Non-pigmented ciliary epithelial cell (primary cell): ENCODE measurements at places on chromosomes 12 and 14.

- DNase-seq = no peak
Observed at GRCh38 chr12:76942267-76942666, 63.4 kb upstream of the CSRP2 start.

DNA sequence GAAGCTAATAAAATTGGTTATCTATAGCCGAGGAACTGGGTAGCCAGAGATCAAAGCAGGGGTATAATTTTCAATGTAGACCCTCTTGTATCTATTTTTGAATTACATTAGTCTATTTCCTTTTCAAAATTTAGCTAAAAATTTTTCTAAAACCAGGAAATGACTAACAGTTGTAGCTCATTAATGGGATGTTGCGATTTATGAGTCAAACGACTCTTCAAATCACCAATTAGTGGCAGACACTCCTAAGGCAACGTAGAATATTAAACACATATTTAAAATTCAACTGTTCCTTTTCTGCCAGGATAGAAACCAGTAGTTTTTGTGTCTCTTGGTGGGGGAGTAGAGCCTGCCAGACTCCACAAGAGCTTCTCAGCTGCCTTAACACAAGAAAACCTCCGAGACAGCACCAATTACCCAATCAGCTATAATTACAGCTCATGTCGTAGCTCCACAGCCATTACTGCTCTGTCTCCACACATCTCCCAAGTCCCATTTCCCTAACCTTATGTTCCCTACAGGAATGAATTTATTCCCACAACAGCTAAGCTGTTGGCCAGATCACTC, 26.9 kb downstream of the GCN1 start:
- DNase-seq = no peak

DNA sequence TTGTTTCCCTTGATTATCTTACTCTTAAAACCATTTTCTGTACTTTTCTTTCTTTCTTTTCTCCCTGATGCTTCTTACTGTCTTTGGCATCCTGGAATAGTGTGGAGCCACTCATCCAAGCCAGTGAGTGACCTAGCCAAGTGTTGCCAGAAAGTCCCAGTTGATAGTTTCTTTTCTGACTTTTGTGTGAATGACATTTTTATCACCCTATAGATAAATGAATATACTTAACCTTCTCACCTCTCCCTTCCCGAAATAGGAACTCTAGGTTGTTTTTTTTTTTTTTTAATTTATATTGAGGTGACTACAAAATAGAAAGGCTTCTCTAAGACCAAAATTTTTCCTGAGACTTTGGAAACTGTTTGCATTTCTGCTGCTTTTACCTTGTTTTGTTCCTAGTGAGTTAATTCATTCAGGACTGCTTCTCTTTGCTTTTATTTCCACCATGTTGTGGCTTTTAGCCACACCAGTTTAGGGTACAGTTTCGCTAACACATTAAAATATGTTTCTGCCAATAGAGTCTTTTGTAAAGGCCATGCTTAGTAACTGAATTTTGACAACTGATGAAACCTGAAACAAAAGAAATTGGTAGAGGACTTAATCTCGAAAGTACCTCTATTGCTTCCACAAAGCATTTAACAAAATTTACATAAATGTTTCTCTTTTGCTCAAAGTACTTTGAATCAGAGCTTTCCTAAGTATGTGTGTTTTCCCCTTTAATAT, 194.6 kb downstream of the ERC1 start:
- no peak for DNase-seq

- DNase-seq = no peak
Observed at GRCh38 chr14:76086636-76087035, 65.1 kb upstream of the GPATCH2L start.

- DNase-seq = no peak
Observed at GRCh38 chr12:2845280-2845679, 10.4 kb upstream of the NRIP2 start.

GRCh38 chr12:2460051-2460670, 334.6 kb upstream of the FKBP4 start:
- no peak for DNase-seq

- DNase-seq = no peak
Observed at GRCh38 chr12:123734268-123734667, 22.1 kb downstream of the ATP6V0A2 start.

DNA sequence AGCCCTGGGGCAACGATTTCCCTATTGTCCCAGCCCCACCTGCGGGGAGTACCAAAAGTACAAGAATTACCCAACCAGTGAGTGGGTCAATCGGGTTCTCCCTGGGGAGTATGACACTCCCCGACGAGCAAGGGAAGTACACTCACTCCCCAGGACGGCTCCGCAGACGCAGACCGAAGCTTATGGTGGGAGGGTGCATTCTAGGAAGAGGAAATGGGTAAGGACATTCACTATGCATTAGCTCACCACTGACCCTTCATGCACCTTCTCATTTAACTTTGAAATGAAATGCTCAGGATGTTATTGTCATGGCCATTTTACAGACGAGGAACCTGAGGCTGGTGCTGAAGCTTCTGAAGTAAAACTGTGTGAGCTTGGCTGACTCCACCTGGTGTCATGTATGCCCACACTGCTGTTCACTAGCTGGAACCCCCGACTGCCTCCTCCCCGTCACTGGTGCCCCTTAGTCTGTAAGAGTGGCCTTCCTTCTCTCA, 45.8 kb upstream of the TMED10 start:
- DNase-seq = peak; percentile 96

DNA sequence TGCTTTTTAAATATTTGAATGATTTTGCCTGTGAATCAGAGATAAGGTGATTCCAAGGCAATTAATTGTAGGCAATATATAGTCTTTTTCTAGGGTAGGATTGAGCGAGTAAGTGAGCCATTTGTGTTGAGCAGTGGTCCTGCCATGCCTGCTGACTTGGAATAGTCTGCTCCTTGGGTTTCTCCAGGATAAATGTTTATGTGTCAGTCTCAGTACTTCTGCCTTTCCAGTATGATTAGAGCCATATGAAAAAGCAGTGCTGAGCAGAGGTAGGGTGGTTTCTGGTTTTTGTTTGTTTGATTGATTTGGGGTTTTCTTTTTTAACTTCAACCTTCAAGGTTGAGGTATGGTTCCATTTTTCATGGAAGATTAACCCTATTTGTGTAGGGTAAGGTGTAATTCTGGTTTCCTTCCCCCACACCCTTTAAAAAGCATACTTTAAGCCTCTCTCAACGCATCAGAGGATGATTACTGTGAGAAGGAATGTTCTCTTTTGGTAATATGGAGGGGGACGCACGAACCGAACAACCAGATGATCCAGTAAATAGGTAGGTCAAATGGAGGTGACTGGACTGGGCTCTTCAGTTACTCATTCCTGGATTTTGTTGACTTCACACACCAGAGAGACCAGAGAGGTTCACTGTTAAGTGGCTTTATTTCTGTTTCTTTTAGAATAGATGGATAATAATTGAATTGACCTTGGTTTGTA, 22.7 kb downstream of the FRMD6 start:
- peak; percentile 87 for DNase-seq

GRCh38 chr12:94660436-94660835, 10.1 kb upstream of the TMCC3 start:
- no peak for DNase-seq

GRCh38 chr12:114562654-114563053, 121.3 kb downstream of the TBX3 start:
- no peak for DNase-seq

DNA sequence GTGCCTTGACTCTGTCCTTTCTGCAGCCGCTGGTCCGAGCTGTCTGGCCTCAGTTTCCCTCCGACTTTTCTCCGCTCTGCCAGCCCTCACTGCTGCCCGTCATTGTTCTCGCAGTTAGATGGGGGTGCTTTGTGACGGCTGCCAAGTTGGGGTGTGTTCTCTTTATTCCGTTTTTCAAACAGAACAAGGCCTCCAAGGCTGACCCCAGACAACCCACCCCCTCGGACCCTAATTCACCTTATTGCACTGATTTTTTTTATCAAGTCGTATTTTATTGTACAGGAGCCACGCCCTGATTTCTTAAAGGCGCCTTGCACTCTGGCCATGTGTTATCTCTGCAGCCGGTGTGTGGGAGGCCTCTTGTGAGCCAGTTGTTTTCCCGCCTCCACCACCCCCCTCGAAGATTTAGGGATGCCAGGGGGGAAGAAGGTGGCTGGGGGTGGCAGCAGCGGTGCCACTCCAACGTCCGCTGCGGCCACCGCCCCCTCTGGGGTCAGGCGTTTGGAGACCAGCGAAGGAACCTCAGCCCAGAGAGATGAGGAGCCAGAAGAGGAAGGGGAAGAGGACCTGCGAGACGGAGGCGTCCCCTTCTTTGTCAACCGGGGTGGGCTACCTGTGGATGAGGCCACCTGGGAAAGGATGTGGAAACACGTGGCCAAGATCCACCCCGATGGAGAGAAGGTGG, 1.3 kb downstream of the VASH1 start:
- no peak for DNase-seq

DNA sequence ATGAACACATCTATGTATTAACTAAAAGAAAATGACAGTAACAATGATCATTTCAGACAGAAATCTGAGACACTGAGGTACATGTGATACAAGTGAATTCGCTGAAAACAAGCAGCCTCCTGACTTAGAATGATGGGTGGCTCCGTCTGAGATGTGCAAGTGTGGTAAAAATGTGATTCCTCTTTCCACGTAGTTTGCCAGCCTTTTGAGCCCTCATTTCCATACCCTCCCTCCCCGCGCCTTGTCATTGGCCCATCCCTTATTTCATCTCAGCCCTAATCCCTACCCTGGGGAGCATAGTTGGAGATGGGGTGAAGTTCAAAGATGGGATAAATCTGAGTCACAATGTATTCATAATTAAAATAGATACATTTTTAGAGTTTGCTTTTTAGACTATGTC, 107.8 kb downstream of the BMP4 start:
- no peak for DNase-seq

GRCh38 chr14:105168979-105169507, 467 bp upstream of the JAG2 start:
- no peak for DNase-seq

DNA sequence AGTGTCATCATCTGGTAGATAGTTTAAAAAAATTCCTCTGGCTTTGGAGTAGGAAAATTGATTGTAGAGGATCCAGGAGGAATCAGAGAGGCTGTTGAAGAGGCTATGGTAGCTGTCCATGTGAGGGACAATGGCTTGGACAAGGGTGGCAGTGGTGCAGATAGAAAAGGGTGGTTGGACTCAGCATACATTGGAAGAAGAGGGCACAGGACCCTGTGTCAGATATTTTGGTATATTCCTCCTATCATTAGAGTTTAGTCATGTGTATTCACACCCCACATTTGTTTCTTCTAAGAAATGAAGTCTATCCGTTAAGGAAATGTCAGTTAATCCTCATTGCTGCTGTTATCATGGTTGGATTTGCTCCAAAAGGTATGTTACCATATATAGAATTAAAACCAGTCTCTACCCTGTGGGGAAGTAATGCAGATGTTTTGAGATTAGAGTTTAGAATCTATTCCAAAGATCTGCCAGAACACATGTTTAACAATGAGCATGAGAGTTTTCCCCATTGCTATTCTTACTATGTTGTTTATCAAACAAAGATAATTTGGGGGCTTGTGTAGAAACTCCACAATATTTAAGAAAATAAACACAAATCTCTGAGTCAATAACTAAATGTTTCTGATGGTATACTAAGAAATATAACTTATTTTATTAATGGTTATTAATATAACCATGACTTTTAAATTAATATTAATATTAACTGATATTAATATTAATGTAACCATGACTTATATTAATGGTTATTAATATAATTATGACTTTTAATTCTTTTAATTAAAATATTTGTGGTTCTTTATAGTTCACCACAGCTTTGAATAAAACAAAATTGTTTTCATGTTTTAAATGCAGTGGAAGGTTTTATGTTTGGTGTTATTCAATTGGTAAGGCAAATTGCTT, 80.9 kb downstream of the CRADD start:
- no peak for DNase-seq

DNA sequence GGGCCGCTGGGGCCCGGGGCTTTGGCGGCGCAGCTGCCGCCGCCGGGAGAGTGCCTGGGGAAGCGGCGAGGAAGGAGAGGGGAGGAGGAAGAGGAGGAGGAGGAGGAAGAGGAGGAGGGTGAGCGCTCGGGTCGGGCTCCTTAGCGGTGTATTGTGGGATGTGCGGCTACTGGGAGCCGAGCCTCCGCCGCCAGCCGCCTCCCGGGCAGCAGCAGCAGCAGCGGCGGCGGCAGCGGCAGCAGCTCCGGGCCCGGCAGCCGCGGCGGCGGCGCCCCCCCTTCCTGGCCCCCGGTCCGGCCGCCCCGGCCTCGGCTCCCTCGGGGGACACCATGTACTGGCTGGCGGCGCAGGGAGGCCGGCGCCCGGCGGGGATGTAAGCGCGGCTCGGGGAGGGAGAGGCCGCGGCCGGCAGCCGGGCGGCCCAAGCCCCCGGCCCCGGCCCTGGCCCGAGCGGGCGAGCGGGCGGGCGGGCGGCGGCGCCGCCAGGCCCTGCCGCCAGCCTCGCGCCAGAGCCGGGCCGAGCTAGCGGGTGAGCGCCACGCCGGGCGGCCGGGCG, at the start of gene SETD1B:
Gene SETD1B (plus strand): TSS at position 149 of the 556 bp plus-strand sequence. CDS start 729 bp downstream, outside the sequence.
- DNase-seq = no peak

- peak; percentile 89 for DNase-seq
Observed at GRCh38 chr14:58749066-58749669, 111.4 kb downstream of the DACT1 start.

DNA sequence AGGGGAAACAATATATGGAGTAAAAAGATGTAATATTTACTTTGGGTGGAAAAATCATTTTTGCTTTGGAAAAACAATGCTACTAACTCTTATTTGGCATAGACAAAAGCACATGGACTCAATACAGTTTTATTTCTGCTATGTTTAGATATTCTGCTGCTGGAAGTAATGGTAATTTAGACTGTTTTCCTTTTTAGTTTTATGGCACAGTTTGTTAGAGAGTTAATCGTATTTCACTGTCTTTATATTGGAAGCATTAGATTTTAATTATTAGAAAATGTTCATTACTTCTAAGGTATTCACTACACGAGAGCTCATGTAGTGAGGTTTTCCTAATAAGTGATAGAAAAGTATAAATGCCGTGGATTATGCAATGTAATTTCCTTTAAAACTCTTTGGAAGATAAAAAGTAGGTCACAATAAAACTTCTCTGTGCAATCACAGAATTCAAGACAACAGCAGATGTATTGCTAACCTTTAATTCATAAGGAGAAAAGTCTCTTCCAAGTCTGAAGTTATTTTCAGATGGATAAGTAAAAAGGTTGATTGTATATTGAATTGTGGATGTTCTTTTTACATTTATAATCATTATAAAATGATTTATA, 851.8 kb downstream of the TMTC2 start:
- DNase-seq = no peak

DNA sequence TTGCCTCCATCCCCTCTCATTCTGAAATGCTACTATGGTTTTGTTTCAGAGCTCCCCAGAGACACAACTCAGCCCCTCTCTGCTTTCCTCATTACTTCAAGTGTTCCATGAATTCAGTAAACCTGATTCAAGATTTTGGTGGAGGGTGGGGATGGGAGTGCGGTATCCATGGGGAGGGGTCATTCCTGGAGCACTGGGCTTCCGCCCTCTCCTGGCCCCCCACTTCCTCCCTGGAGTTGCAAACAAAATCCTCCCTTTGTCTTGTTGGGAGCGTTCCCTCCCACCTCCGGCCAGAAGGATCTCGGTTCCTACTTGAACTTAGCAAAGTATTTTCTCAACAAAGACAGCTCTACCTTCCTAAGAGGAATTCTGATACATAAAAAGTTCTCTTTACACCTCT, 71.8 kb upstream of the LTA4H start:
- no peak for DNase-seq
